ENCODE measurements at places on chromosomes 2 and 18. TPM values are rescaled to one million over a fixed set of nuclear protein-coding genes. Genes with fewer than 3 reads are reported as not detected.

- DNase-seq = no peak
Measured at GRCh38 chr2:175807031-175807873, 194.8 kb downstream of the LNPK start.

- no peak for DNase-seq
Measured at GRCh38 chr2:216222650-216223352, 113.7 kb downstream of the XRCC5 start.

GRCh38 chr2:222939208-222939856 lies 78.5 kb downstream of the ACSL3 start:
- DNase-seq = peak; percentile 12

CXCR4 gene
- 17.8 TPM for polyA plus RNA-seq

DNA sequence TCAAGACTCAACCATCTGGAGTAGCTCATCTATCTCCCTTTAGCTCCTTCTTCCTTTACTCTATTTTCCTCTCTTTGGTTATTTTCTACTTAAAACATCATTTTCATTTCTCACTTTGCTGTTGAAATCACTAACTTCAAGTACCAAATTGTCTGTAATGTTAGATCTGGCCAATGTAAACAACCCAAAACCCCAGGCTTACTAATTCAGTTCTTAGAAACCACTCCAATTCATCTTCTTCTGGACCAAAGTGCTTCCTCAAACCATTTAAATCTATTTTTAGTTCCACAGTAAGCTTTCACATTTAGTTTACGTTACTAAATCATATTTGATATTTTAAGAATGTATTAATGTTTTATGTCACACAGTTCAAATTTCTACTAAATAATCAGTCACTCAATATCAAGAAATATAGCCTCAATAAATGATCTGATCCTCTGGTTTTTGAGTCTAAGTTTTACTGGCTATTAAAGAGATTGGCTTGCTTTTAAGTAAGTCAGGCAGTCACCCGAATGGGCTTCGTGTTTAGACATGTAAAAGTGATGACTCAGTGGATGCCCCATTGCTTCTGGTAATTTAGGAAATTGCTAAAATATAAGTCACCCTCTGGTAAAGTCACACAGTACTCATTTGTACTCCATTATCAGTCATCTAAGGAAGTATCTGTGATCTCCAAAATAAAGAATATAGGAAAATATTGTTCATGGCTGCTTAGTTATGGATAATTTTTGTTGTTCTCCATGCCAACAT lies 527.2 kb upstream of the SOX11 start:
- DNase-seq = no peak

GAREM1 gene
- 11.8 TPM for polyA plus RNA-seq

DNA sequence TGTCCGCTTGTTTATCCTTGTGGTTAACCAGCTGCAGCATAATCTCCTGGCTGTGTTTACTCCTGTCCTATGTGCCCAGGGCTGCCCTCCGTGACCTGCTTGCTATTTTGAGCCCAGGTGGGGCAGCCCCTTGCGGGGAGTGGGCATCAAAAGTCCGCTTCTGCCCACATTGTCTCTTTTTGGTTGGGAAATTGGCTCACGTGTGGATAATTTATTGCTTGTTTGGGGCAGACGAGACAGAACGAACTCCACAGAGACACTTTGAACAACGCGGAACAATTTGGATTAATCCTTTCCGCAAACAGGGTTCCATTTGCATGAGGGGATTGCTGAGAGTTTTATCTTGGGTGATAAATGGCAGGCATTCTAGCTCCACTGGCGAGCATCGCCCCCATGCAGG lies 8.1 kb upstream of the CXCR4 start:
- no peak for DNase-seq

DNA sequence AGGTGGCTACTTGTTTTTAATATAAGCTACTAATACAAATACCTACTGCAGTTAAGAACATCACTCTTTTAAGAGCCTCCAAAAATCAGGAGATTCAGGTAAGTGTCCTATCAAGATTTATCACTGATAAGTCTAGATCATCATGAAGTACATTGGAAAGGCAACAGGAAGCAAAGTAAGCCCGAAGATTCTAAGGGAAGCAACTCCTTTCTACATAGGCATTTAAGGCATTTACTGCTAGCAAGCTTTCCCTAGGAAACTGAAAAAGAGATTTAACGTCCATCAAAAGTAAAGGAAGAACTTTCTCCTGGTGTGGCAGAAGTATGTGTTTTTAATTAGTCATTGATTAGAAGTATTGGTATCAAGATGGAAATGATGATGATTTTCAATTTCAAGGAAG lies 3.7 kb downstream of the STK17B start:
- no peak for DNase-seq

SP140 gene
- polyA plus RNA-seq = 2.2 TPM

CCDC74A gene
- 3.6 TPM for polyA plus RNA-seq

DNA sequence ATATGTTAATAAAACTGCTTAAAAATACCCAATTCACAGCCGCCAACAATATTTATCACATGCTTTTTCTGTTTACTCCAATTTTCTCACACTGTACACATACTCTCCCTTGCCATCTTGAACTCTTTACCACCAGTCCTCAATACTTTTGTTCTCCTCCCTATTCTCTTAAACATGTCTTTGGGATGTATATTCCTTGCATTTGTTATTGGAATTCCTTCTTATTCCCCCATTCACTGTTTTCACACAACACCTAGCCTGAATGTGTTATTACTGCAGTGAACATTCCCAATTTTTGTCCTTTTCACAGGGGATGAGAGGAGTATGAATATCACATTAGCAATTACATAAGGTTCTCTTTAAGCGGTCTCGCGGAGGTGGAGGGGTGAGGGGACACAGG lies 94.7 kb downstream of the USP34 start:
- no peak for DNase-seq

DNA sequence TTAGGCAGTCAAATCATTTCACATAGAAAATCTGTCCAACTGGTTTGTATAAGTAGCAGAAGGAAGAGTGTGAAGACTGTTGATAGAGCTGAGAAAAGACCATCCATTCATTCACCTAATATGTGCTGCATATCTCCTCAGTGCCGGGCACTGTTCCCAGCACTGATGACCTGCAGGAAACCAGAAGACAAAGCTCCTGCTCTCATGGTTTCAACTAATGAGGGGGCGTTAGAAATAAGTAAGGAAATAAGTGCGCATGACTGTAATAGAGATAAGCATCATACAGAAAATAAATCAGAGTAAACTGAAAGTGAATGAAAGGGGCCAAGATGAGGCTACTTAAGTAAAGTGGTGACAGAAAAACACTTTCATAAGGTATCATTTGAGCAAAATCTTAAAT lies 427.5 kb upstream of the CDH20 start:
- DNase-seq = no peak

AMER3 gene
- polyA plus RNA-seq = 1.3 TPM

GRCh38 chr18:66621816-66622576 lies 18.1 kb upstream of the CDH19 start:
- no peak for DNase-seq

IL1RN gene
- 0.39 TPM for polyA plus RNA-seq

DNA sequence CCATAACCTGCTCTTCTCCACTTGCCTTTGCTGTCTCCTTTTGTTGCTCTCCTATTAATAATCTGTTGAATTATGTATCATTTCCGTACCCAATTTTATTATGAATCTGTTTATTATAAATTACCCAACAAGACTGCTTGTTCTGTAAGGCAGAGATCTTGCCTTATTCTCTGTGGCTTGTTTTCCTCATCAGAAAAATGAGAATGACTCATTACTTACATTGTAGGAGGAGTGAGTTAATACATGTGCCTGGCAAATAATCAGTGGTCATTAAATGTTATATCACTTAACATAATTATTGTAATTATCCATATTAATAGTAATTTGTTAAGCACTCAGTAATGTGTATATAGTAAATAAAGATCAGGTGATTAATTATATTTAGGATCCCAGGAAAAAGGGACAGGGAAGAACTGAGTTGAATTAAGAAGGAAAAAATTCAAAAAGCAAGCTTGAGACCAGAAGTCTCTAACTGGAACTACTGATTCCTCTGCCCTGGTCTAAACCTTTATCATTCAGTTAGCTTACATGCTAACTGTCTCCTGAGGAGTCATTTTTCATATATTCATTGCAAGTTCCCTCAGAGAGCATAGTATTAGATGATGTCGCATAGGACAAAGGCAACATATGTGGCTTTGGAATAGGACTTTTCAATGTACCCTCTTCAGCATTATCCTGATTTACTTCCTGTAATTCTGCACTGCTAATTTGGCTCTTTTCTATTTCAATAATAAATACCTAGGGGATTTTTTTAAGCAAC lies 335.7 kb downstream of the GALNT13 start:
- DNase-seq = no peak

- peak; percentile 55 for DNase-seq
Measured at GRCh38 chr2:152505495-152505906, 170.5 kb downstream of the FMNL2 start.

SFT2D3 gene
- not detected for polyA plus RNA-seq

- no peak for DNase-seq
Measured at GRCh38 chr2:55061523-55062344, 11.5 kb upstream of the RTN4 start.

GRCh38 chr2:170820757-170821530 lies 4.3 kb downstream of the GAD1 start:
- DNase-seq = no peak

CCNYL1 gene
- 19.6 TPM for polyA plus RNA-seq

DNA sequence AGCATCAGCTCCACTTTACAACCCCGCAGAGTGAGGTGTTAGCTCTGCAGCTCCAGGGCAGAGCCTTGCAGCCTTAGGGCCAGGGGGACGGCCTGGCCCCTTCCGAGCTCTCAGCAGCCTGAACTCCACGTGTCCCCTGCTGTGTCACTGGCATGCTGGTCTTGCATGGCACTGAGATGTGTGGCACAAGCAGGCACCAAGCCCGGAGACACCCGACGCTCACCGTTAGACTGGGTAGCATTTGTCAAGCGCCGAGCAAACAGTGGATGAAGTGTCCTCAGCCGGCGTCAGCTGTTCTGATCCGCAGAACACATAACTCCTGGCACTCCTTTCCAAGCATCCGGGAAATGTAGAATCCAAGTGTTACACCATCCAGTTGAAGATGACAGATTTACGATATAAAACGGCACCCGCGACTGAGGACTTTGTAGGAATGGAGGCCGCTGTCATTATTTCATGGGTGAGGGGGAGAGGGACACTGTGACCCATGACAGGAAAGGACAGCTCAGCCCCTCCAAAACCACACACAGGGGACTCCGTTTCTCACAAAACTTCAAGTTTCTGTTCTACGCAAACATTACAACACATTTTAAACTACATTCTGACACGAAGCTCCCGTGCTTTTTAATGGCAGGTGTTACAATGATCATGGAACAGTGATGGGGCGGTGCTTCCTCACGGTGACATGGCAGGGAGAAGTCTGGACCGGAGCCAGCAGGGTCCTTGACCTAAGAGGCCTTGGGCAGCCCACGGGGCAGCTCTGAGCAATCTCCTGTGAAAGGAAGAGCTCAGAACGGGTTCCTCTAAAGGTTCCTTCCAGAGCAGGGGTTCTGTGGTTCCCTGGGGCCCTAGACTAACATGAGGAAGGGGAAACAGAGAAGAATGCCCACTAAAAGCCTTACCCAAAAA lies 89.4 kb downstream of the HDAC4 start:
- no peak for DNase-seq

RSAD2 gene
- 3.7 TPM for polyA plus RNA-seq

DNA sequence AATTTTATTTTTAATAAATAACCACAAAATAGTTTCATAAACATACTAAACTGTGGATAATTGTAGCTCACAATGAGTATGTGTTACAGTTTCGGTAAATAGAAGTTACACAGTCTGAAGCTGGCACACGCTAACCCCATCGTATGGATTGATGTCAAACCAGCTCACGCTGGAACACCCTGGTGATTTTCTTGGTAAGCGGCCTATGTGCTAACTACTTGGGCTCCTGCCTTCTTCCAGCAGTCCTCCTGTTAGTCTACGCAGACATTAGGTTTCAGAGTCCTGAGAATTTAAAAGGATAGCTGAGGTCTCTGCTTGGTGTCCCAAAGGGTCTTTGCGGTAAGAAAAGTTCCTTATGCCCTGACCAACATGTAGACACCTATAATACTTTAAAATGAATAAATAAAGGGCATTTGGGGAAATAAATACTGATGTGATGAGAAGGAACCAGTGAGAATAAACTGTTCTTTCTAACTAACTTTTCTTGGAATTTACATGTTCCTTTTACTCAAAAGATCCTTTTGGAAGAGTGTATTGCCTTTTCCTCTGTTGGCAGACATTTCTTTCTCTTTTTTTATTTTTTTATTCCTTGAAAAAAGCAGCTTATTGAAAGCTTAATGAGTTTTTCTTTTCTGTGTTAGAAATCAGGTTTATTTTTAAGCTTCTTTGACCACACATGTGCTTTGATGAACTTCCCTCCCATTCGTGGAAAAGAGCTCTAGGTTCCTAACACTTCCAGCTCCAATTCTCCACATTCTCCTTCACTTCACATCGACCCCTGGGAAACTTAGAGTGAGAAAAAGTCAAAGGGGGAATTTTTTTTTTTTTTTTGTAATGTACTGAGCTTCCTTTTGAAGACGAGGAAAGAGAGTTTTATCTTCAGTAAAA lies 322.2 kb downstream of the IRS1 start:
- DNase-seq = no peak

YPEL5 gene
- polyA plus RNA-seq = 75.3 TPM

GRCh38 chr2:235835810-235836209 lies 332.4 kb downstream of the GBX2 start:
- no peak for DNase-seq

TTLL4 gene
- polyA plus RNA-seq = 31.7 TPM

- no peak for DNase-seq
Measured at GRCh38 chr2:35468245-35468644, 887.3 kb upstream of the CRIM1 start.

- DNase-seq = peak; percentile 49
Measured at GRCh38 chr2:158497486-158497885, 40.7 kb downstream of the PKP4 start.

CDK15 gene
- 0.24 TPM for polyA plus RNA-seq

GRCh38 chr2:239630618-239631286 lies 229.9 kb upstream of the HDAC4 start:
- DNase-seq = no peak

GRCh38 chr18:25830787-25831186 lies 259.6 kb downstream of the SS18 start:
- DNase-seq = no peak

CHAC2 gene
- 4.7 TPM for polyA plus RNA-seq

- DNase-seq = no peak
Measured at GRCh38 chr2:95347681-95348608, 50.8 kb downstream of the KCNIP3 start.

- no peak for DNase-seq
Measured at GRCh38 chr2:9078405-9078804, 74.9 kb upstream of the MBOAT2 start.

DNA sequence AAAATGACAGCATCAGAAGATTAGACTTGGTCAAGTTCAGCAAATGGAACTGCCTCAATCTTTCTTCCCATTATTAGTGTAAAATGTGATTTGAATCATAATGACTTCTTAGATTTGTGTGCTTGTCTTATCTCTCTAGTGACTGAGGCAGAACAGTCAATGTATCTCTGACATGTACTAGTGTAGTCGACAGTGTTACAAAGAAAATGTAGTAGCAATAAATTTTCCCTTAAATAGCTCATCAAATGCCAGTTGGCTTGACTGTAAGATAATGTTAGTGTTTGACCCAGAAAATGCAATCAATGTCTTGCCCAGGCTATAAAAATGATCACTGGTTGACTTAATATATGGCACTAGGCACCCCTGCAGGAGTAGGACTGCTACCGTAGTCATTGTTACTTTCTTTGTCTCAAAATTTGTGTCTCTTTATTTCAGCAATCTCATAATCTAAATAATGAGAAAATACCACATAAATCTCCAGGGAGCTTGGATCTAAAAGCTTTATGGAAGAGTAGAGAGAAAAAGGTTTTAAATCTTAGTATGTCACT lies 1336.7 kb downstream of the DPP10 start:
- no peak for DNase-seq

- DNase-seq = no peak
Measured at GRCh38 chr2:18752667-18753422, 163.5 kb upstream of the NT5C1B start.

NT5DC4 gene
- polyA plus RNA-seq = 2.6 TPM

Measured in large intestine (tissue), 12 donors.